Activated CD4-positive, alpha-beta T cell treated with anti-CD3 and anti-CD28 coated beads, Interleukin-2, amount 50 U/mL, for 24 hours (primary cell): ENCODE measurements at places on chromosomes 6 and 20.

GRCh38 chr6:50330963-50331362 is 281.2 kb upstream of the DEFB112 start:
- no peak for DNase-seq

DNA sequence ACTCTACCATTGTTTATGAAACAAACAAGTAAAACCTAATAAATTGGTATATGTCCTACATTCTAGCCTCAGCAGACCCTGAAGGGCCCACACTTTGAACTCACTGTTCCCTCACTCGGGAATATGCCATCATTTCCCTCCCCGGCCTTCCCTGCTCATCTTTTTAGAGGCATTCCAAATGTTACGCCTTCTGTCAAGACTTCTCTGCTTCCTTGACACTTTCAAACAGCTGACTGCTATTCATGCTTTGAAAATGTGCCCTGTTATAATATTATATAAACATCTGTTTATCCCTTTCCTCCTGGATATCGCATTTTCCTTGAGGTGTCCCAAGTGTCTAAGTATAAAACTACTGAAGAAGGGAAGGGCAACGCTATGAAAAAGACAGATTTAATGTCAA is 249.5 kb upstream of the THEMIS start:
- DNase-seq, result no peak

- no peak for DNase-seq
Measured at GRCh38 chr20:52800734-52801627, 171.2 kb upstream of the TSHZ2 start.

DNA sequence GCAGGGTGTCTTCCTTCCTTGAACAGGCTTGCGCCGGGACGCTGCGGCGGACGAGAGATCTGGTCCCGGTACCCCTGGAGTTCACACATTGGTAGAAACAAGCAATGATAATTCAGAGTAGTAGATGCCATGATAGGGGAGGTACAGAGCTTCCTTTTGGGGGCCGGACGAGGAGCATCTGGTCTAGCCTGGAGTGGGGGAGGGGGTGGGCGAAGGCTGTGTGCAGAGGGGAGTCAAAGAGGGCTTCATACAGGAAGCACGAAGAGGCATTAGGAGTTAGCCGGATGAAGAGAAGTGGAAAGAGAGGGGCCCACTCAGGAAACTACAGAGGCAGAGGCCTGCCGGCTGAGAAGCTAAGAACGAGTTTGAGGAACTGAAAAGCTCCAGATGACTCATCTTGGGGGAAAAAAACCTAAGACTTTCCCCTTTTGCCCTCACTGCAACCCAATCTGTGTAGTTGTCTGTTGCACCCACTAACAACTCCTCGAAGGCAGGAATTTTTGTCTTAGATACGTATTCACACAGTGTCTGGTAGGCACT is 611 bp downstream of the CNPY3 start:
- DNase-seq, result peak; percentile 65

DNA sequence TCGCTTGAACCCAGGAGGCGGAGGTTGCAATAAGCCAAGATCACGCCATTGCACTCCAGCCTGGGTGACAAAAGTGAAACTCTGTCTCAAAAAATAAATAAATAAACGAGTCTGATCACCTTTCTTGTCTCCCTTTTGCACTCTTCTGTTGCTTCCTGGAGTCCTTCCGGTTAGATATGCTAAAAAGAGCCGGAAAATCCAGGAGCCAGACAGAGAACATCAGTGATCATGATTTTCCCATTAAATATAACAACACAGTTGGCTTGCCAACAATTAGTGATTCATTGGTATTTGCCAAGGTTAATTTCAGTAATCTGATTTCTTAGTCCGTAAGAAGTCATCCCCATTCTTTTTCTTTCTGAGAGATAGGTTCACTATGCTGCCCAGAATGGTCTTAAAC is 3.7 kb upstream of the MCM3 start:
- DNase-seq, result no peak

- DNase-seq, result no peak
Measured at GRCh38 chr6:142892254-142893021, 52.5 kb downstream of the HIVEP2 start.

- no peak for DNase-seq
Measured at GRCh38 chr20:53021934-53022333, 49.8 kb downstream of the TSHZ2 start.

GRCh38 chr6:36926708-36927513 is 27.6 kb upstream of the PI16 start:
- no peak for DNase-seq

- no peak for DNase-seq
Measured at GRCh38 chr20:41314386-41314785, 3.1 kb downstream of the ZHX3 start.

GRCh38 chr6:136548582-136549299 is 1.5 kb downstream of the MAP7 start:
- DNase-seq, result no peak

DNA sequence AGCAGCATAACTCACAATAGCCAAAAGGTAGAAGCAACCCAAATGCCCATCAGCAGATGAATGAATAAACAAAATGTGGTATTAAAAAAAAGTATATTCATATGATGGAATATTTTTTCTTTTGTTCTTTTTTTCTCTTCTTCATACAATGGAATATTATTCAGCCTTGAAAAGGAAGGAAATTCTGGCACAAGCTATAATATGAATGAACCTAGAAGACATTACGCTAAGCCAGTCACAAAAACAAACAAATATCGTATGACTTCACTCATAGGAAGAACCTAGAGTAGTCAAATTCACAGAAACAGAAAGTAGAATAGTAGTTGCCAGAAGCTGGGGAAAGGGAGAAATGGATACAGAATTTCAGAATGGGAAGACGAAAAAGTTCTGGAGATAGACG is 63.7 kb downstream of the RBL1 start:
- no peak for DNase-seq

- no peak for DNase-seq
Measured at GRCh38 chr6:158852312-158853071, 33.3 kb upstream of the EZR start.

- DNase-seq, result no peak
Measured at GRCh38 chr20:50136822-50137599, 16.5 kb downstream of the PEDS1 start.
